ENCODE measurements at places on chromosomes 16 and 17.

- no peak for DNase-seq
Observed at GRCh38 chr16:24571096-24571495, 31.7 kb downstream of the RBBP6 start.

DNA sequence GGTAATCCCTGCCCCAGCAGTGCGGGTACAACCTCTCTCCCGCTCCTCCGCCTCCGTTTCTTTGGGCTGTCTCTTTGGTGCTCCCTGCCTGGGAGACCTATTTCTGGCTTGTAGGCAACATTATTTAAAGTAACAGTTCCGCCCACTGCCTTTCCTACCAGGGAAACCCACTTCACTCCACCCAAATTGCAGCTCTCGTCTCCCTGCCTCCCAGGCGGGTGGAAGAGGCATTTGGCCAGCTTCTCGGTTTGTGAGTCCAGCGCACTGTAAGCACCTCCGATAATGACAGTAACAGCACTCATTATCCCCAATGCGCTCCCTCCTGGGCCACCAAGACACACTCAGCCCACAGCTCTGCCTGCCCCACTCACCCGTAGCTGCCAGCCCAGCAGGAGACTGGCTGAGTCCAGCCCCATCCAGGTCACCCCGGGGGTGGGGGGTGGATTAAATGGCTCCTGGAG, 165.1 kb upstream of the CDC42EP4 start:
- no peak for DNase-seq

DNA sequence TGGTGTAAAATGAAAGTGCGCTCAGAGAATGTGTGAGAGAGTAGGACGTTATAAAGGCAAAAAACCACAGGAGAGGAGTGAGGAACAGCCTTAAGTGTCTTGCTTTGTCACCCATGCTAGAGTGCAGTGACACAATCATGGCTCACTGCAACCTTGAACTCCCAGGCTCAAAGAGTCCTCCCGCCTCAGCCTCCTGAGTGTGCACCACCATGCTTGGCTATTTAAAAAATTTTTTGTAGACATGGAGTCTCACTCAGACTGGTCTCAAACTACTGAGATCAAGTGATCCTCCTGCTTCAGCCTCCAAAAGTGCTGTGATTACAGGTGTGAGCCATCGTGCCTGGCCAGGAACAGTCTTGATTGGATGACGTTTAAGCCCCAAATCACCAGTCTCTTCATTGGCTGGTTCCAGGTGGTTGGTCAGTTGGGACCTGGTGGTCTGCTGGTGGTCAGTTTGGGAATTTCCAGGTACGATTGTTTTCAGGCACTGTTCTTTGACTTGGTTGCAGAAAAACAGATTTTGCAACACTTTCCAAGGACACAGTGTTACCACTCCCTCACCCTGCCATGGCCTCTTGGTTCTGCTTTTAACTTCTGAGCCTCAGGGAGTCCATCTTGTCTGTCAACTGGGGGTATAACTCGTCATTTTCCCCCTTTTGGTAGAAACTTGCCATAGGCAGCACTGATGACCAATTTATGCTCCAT, 21.2 kb downstream of the DHODH start:
- DNase-seq, result no peak

DNA sequence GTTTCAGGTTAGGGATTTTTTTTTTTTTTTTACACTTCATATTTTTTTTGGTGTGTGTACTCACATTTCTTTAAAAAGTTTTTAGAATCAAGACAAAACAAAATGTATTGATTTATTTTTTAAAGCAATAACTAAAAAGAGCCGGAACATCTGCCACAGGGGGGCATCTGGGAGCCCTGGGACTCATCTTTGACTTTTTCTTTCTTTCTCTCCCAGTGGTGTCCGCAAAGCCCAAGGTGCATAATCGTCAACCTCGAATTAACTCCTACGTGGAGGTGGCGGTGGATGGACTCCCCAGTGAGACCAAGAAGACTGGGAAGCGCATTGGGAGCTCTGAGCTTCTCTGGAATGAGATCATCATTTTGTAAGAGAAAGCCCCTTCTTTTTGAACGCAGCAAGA, 36.3 kb downstream of the WWP2 start:
- no peak for DNase-seq

DNA sequence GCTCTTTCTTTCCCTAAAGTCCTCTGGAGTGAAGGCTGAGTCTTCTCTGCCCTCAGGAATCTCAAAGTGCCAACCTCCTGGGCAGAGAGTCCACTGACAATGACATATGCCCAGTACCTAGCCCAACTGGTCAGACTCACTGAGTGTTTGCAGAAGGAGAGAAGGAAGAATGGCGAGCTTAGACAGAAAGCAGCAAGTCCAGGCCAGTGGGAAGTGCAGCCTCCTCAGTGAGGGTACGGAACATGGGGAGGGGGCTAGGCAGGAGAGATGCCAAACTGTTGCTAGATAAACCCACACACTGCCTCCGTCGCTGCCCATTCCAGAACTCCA, 678 bp downstream of the EXOC7 start:
- no peak for DNase-seq

- DNase-seq, result peak; percentile 80
Observed at GRCh38 chr17:31843070-31843745, 15.8 kb downstream of the COPRS start.

- DNase-seq, result no peak
Observed at GRCh38 chr16:87658564-87659225, 56.4 kb downstream of the JPH3 start.

DNA sequence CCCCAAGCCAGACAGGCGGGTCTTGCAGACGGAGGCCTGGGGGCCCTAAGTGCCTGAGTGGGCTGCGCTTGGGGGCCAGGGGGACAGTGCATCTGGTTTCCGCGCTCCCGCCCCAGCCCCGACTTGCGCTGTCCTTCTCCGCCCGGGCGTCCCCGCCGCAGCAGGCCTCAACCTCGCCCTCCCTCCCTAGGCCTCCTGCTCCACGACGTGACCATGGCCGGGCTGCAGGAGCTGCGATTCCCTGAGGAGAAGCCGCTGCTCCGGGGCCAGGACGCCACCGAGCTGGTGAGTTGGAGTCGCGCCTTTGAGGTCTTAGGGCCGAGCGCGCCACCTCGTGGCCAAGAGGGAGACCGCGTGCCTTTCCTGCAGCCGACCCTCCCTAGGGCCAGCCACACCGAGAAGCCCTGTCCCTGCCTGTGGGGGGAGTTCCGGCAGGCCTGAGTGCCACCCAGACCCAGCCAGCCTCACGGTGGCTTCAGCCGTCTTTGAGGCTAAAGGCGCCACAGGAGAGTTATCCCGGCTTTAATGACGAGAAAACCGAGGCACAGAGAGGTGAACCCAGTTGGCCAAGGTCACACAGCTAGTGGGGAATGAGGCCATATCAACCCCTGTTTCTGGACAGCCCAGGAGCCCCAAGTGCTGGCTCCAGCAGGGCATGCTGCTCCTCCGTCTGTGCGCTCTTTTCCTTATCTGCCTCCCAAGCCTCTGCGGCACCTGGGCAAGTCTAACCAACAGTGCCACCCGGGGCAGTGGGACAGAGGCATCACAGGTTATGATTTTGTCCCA, 12.2 kb upstream of the NDRG4 start:
- DNase-seq, result peak; percentile 69

- peak; percentile 58 for DNase-seq
Observed at GRCh38 chr17:412211-413015, 59.8 kb upstream of the RPH3AL start.

All from ovary (tissue), 10 donors.